HFF-Myc (cell line): ENCODE measurements at places on chromosomes 7 and 10.

DNA sequence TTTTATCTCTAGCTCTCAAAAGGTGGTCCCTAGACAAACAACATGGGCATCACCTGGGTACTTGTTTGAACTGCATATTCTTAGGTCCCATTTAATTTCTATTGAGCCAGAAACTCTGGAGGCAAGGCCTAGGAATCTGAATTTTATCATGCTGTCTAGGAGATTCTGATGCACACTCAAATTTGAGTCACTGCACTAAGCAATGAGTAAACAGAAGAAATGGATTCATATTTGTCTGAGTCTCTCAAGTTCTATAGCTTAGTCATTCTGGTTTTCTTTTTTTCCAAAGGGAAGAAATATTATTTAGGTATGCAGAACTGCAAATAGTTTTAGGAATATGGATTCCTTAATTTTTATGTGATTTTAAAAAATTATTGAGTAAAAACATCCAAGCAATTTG is 185.5 kb downstream of the SEMA3A start:
- no peak for DNase-seq

- DNase-seq = no peak
Observed at GRCh38 chr10:108817135-108817534, 1106.2 kb downstream of the XPNPEP1 start.

GRCh38 chr10:110444004-110444337 is 53.7 kb upstream of the DUSP5 start:
- DNase-seq = no peak

GRCh38 chr7:29929018-29929807 is 60.4 kb downstream of the SCRN1 start:
- DNase-seq = no peak

DNA sequence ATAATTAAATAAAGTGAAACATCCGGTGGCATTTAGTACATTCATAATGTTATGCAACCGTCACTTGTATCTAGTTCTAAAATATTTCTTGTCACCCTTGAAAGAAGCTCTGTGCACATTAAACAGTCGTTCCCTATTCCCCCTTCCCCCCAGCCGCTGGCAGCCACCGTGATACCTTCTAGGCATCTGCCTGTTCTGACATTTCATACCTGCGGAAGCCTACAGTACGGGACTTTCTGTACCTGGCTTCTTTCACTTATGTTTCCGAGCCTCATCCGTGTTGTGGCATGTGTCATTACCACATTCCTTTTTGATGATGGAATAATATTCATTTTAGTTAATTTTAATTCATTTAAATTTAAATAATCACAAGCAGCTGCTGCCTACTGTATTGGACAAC is 13.9 kb upstream of the SFRP5 start:
- no peak for DNase-seq

DNA sequence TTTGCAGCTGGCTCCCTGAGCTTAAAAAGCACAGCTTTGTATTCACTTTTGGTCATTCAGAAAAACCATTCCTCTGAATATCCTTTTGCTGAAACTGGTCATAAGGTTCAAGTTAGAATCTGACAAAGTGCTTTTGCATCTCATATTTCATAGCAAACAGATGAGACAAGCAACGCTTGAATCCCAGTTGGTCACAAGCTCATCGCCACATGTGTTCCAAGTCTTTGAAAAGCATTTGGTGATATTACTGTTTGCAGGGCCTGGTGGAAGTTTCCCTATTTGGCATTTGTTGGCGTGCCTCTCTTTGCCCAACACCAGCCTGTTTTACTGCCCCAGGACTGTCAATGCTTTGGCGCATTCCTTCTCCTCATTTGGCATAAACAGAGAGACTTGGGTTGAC is 10.3 kb downstream of the TACC2 start:
- DNase-seq = peak; percentile 40

- no peak for DNase-seq
Observed at GRCh38 chr10:88386821-88387773, 196.0 kb downstream of the RNLS start.

GRCh38 chr10:122421054-122421625 is 33.3 kb upstream of the ARMS2 start:
- no peak for DNase-seq

GRCh38 chr7:44460325-44460724 is 30.1 kb downstream of the NUDCD3 start:
- no peak for DNase-seq
